ENCODE measurements at places on chromosomes 2 and 18. TPM values are rescaled to one million over a fixed set of nuclear protein-coding genes. Genes with fewer than 3 reads are reported as not detected.

DNA sequence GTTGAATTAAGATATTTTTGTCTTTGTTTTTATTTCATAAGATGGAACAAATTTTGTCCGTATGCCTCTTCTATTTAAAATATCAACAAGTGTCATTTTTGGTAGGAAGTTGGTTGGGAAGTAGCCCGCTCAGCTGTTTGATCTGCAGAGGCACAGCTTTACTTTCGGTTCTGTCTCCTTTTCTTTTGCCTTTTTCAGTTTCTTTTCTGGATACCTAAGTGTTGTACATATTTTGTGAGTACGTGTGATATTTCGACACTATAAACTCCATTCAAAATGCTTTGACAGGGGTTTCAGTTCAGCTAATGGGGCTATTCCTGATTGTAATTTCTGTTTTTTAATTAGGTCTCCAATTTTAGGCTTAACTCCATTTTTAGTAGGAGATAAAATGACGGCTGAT is 1785.0 kb upstream of the LRRTM1 start:
- no peaks in the 10 kb centered on the region for H3K27me3 ChIP-seq
- H3K27ac ChIP-seq, result no peak overlapping the region
- H3K36me3 ChIP-seq, result no peaks in the 10 kb centered on the region
- no peak overlapping the region for H3K4me3 ChIP-seq
- H3K4me1 ChIP-seq, result no peaks in the 10 kb centered on the region
- DNase-seq, result no peak

GRCh38 chr2:226716126-226716525 is 83.5 kb downstream of the IRS1 start:
- H3K4me3 ChIP-seq, result no peak overlapping the region
- H3K27ac ChIP-seq, result no peak overlapping the region

GRCh38 chr2:30981510-30981909 is 156.7 kb downstream of the GALNT14 start:
- no peak overlapping the region for H3K27ac ChIP-seq
- no peaks in the 10 kb centered on the region for H3K4me1 ChIP-seq
- H3K27me3 ChIP-seq, result no peaks in the 10 kb centered on the region
- no peak for DNase-seq
- no peaks in the 10 kb centered on the region for H3K36me3 ChIP-seq

GRCh38 chr2:127218812-127219170 is 1.3 kb downstream of the CYP27C1 start:
- peak overlapping the region; percentile 58 for H3K4me3 ChIP-seq
- no peak for DNase-seq
- no peaks in the 10 kb centered on the region for H3K27me3 ChIP-seq
- peaks cover 14% of the 10 kb centered on the region for H3K4me1 ChIP-seq
- no peaks in the 10 kb centered on the region for H3K36me3 ChIP-seq

GRCh38 chr2:233519787-233520611 is 46.6 kb downstream of the USP40 start:
- DNase-seq, result no peak
- H3K4me1 ChIP-seq, result no peaks in the 10 kb centered on the region
- no peak overlapping the region for H3K4me3 ChIP-seq
- no peaks in the 10 kb centered on the region for H3K36me3 ChIP-seq

GRCh38 chr2:17084877-17085276 is 419.2 kb upstream of the CYRIA start:
- no peaks in the 10 kb centered on the region for H3K36me3 ChIP-seq
- H3K4me1 ChIP-seq, result no peaks in the 10 kb centered on the region
- no peak overlapping the region for H3K4me3 ChIP-seq

DNA sequence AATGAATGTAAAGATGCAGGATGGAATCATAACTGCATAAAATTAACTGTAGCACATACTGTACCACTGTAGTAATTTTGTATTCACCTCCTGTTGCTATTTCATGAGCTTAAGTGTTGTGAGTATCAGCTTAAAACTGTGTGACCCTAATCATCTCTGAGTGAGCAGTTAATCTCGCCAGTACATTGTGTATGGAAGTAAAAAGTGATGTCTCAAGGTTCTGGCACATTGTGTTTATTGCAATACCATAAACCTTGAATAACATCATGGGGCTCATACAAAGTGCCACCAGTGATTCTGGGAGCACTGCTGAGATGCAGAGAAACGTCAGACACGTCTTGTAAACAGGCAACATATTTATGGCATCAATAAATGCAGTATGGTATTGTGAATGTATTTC is 124.5 kb downstream of the PMAIP1 start:
- no peaks in the 10 kb centered on the region for H3K4me1 ChIP-seq

DNA sequence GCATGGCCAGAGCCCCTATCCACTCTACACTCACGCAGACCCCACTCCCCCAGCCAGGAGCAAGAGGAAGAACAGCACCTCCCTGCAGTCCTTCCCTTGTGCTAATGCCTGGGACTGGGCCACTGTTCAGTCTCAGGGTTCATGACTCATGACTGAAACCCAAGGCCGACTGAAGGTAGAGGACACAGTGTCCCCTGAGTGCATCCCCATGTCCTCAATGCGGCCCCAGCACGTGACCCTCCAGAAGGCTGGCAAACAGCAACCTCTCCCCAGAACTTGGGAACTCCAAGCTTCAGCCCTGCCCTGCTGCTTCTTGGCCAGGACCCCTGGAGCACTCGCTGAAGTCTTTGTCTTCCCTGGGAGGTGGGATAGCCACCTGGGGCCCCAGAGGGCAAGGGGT is 6.0 kb upstream of the ADRA2B start:
- no peak overlapping the region for H3K4me3 ChIP-seq
- DNase-seq, result no peak
- no peak overlapping the region for H3K27ac ChIP-seq

DNA sequence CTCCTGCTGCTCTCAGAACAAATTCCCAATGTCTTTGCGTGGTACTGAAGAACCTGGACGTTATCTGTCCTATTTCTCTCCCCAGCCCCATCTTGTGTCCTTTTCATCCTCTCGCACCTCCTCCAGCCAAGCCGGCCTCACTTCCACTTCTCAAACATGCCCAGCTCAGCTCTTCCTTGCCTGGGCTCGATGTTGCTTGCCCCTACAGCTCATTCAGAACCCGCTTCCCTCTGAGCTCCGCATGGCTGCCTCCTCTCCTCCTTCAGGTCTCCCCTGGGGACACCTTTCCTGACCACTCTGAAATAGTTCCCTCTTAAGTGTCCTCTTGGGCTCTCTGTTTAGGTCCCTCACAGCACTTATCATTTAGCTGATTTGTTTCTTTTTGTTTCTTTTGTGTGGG is 6.7 kb upstream of the SMARCAL1 start:
- no peaks in the 10 kb centered on the region for H3K36me3 ChIP-seq
- no peak overlapping the region for H3K27ac ChIP-seq
- H3K27me3 ChIP-seq, result no peaks in the 10 kb centered on the region
- H3K4me3 ChIP-seq, result no peak overlapping the region
- H3K4me1 ChIP-seq, result no peaks in the 10 kb centered on the region

GRCh38 chr2:111121028-111121827 is 514 bp downstream of the BCL2L11 start:
- no peaks in the 10 kb centered on the region for H3K27me3 ChIP-seq
- H3K4me1 ChIP-seq, result peaks cover 46% of the 10 kb centered on the region
- DNase-seq, result peak; percentile 14
- H3K36me3 ChIP-seq, result no peaks in the 10 kb centered on the region
- H3K4me3 ChIP-seq, result peak overlapping the region; percentile 82
- H3K27ac ChIP-seq, result peak overlapping the region; percentile 79

DNA sequence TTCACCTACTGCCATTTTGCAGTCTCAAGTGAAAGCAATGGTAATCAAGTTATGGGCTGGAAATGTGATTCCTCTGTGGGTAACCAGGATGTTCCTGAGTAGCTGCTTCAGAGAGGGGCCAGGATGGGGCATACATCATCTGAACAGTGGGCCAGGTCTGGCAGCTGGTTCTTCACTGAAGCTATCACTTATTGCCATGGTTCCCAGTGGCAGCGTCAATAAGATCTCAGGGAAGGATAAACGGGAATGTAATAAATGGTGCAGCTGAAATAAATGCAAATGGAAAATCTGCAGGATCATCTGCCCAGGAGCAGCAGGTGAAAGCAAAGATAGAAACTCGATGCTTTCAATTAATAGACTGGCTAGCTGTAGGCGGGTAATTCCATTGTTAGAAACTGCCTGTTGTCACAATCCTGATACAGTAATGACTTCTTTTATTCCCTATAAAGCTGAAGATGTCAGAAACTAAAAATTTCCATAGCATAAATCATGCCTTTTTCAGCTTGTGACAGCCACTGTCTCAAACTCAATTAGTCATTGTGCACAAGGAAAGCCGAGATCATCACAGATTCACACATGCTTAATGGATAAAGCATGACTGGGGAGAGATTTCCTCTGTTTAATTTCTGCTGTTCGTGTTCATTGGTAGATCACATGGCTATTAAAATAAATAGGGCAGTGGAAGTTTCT is 56.2 kb upstream of the CCDC85A start:
- H3K4me1 ChIP-seq, result no peaks in the 10 kb centered on the region
- no peaks in the 10 kb centered on the region for H3K36me3 ChIP-seq

DNA sequence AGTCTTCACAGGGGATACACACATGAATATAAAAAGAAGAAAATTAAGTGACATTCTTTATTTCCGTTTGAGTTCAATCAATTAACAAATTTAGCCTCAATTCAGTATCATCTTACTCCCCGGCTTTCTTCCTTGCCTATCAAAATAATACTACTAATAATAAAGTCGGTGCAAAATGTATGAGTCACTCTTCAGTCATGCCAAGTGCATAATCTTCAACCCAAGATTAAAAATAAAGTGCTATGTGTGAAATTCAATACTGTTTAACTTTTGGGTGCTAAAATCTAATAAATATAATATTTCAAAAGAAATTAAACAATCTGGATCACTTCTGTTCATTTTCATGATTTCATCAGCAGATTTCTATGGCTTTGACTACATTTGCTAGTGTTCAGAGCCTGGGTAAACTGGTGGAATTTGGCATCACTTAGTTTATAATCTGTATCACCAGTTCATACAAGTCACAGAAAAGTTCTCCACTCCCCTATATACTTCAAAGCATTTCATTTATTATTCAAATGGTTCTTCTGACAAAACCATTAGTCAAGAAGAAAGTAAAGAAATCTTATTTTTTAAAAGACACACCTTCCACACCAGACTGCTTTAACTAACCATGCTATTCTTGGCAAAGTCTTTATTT is 183.6 kb downstream of the THADA start:
- DNase-seq, result no peak
- H3K36me3 ChIP-seq, result no peaks in the 10 kb centered on the region
- H3K4me3 ChIP-seq, result no peak overlapping the region
- no peak overlapping the region for H3K27ac ChIP-seq
- H3K4me1 ChIP-seq, result peaks cover 32% of the 10 kb centered on the region

- no peaks in the 10 kb centered on the region for H3K36me3 ChIP-seq
- no peak overlapping the region for H3K27ac ChIP-seq
- no peak for DNase-seq
- peaks cover 28% of the 10 kb centered on the region for H3K4me1 ChIP-seq
- no peaks in the 10 kb centered on the region for H3K27me3 ChIP-seq
These were observed 110.8 kb downstream of the MCFD2 start for GRCh38 chr2:46804794-46805193.

GRCh38 chr18:62808123-62808522 is 92.8 kb downstream of the PHLPP1 start:
- H3K27me3 ChIP-seq, result no peaks in the 10 kb centered on the region
- DNase-seq, result no peak
- no peaks in the 10 kb centered on the region for H3K36me3 ChIP-seq

DNA sequence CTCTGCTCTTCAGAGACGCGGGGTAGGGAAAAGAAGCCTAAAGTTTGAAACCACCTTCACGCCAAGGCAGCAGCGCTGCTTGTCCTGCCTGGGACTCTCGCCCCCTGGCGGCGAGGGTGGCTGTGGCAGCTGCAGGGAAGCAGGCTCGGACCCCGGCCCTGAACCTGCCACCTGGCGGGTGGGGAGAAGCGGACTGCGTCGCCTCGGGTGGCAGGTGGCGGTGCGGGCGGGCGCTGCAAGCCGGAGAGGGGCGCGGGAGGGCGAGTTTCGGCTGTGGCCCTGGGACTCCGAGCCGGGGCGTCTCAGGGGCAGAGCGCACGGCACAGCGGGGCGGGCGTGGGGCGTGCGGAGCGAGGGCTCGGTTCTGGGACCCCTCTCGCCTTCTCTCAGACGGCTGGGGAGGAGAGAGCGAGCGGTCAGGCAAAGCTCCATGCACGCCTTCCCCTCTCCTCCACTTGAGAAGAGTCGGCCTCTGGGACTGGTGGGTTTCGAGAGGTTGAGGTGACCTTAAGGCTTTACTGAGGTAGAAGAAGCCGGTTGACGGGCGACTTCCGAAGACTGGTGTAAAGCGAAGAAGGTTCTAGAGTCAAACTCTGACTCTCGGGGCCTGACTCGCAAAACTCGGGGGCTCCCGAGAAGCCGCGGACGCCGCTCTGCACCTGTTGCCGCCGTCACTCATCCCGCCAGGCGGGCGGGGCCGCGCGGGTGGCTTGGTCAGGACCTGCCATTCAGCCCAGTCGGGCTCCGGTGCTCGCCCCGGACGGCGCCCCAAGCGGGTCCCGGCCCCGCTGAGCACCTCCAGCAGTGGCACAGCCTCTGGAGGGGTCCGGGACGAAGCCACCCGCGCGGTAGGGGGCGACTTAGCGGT is 1.1 kb upstream of the BOLL start:
- H3K4me1 ChIP-seq, result peaks cover 9% of the 10 kb centered on the region
- no peak for DNase-seq
- H3K36me3 ChIP-seq, result no peaks in the 10 kb centered on the region

- no peak overlapping the region for H3K4me3 ChIP-seq
- no peaks in the 10 kb centered on the region for H3K36me3 ChIP-seq
- no peaks in the 10 kb centered on the region for H3K4me1 ChIP-seq
- no peaks in the 10 kb centered on the region for H3K27me3 ChIP-seq
These were observed 163.0 kb upstream of the REV1 start for GRCh38 chr2:99652862-99653261.

DNA sequence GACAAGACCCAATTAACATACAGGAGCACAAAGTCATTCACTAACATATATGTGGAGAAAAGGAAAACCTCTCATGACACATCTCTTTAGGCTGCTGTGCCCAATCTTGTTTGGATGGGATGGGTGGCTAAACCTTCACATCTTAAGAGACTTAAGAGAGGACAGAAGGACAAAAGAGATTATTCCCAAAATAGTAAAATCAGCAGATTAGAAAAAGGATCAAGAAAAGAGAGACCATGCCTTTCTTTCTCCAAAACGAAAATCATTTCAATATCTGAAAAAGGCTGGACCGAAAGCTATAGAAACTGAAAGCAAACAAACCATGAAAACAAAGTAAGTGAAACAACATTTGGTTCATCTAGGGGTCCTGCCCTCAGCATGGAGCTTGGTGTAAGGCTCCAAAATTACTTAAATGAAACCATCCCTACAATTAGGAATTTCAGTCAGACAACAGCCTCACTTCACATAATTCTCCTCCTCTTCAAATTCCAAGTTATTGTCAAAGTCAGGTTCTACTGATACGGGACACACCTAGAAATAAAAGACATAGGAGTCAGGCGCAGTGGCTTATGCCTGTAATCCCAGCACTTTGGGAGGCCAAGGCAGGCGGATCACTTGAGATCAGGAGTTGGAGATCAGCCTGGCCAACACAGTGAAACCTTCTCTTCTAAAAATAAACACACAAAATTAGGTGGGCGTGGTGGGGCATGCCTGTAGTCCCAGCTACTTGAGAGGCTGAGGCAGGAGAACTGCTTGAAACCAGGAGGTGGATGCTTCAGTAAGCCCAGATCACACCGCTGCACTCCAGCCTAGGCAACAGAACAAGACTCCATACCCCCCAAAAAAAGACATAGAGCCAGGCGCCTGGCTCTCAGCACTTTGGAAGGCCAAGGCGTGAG is 5.2 kb downstream of the STARD7 start:
- no peaks in the 10 kb centered on the region for H3K4me1 ChIP-seq
- peak overlapping the region; percentile 76 for H3K27ac ChIP-seq
- no peak overlapping the region for H3K4me3 ChIP-seq
- H3K36me3 ChIP-seq, result no peaks in the 10 kb centered on the region
- no peak for DNase-seq

The EVX2 gene
- not detected for total RNA-seq

The PROC gene
- total RNA-seq, result not detected

The BOLL gene
- not detected for total RNA-seq

The PAPOLG gene
- 12.9 TPM for total RNA-seq

The NPPC gene
- total RNA-seq, result not detected

The LAMA1 gene
- total RNA-seq, result 1.5 TPM

The LAMA3 gene
- 80.6 TPM for total RNA-seq

The SOX11 gene
- total RNA-seq, result not detected
